ENCODE measurements at places on chromosomes 16 and 17. TPM values are rescaled to one million over a fixed set of nuclear protein-coding genes. Genes with fewer than 3 reads are reported as not detected.
A peak's percentile ranks its signal among the peaks of the same experiment; 100 is the strongest.

GRCh38 chr16:2960183-2961010 is 3.7 kb upstream of the KREMEN2 start:
- no peak for DNase-seq

DNA sequence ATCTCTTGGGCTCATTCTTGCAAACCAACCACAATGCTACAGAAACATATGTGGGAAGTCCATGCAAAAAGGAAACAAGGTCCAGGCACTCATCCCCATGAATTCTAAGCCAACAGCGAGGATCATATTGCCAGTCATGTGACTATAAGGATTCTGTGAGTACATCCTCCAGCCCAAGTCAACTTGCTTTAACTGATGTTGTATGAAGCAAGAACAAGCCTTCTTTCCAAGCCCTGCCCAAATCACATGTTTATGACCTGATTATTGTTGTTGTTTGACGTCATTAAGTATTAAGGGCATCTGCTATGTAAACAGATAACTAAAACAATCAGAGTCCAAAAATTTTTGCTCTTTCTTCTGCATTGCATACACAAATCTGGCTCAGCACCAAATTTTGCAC is 78.2 kb upstream of the MON1B start:
- no peak for DNase-seq

DNA sequence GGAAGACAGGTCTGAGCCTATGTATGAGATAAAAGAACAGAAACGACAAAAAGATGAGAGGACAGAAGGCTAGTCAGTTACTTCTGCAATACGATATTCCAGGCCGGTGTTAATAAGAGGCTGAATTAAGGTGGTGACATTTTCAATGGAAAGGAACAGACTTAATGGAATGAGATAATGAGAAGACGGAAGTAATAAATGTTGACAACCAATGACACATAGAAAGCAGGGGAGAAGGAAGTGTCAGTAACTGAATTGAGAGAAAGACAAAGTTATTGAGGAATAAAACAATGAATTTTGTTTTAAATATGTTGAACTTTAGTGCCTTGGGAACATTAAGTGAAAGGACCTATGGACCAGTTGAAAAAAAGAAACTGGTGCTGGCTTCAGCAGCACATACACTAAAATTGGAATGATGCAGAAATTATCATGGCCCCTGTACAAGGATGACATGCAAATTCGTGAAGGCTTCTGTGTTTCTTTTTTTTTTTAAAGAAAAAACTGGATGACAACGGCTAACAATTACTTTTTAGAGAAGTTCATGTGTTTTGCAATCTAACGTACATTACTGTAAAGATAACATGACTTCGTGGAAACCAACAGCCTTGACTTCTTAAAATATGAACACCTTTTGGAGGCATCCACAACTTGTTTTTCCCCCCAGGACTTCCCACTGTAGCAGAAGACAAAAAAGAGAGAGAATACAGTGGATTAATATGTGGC is 18.5 kb upstream of the CPD start:
- no peak for DNase-seq

GRCh38 chr16:1045993-1046911 is 26.3 kb upstream of the SSTR5 start:
- DNase-seq: no peak

- DNase-seq: peak; percentile 67
Measured at GRCh38 chr17:77363821-77364361, 223.1 kb downstream of the SEC14L1 start.

The PPP1R1B gene
- total RNA-seq: 25.1 TPM
